Glutamatergic neuron (in vitro differentiated cells): ENCODE measurements at places on chromosomes 7 and 10. TPM values are rescaled to one million over a fixed set of nuclear protein-coding genes. Genes with fewer than 3 reads are reported as not detected.

RTKN2 gene
- 3.2 TPM for total RNA-seq

ETV1 gene
- 51.8 TPM for total RNA-seq

PRLHR gene
- total RNA-seq = 0.22 TPM

SFMBT2 gene
- 9.1 TPM for total RNA-seq

ASIC3 gene
- total RNA-seq = 10.8 TPM

COBL gene
- 3.3 TPM for total RNA-seq

SLC26A5 gene
- not detected for total RNA-seq

VAX1 gene
- total RNA-seq = 0.27 TPM
